ENCODE measurements at places on chromosomes 7 and 10.

DNA sequence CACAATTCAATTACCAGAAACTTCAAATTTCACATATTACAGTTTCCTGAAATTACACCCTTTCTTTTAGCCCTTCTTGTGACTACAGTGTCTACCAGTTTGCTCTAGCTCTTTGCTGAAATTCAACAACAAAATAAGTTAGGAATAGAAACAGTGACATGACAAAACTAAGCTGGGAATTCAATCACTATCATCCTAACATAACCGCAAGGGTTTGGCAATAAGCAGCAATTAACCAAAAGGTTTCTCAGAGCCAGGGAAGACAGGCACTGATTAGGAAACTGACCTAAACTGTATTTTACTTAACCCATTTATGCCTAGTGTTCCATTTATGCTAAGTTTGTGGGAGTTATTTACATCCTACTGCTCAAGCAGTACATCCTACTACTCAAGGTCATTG lies 31.3 kb downstream of the HIBADH start:
- no peak for DNase-seq

- no peak for DNase-seq
Measured at GRCh38 chr7:46032942-46033341, 111.9 kb upstream of the IGFBP3 start.

GRCh38 chr7:76262683-76263402 lies 39.6 kb upstream of the HSPB1 start:
- peak; percentile 68 for DNase-seq

DNA sequence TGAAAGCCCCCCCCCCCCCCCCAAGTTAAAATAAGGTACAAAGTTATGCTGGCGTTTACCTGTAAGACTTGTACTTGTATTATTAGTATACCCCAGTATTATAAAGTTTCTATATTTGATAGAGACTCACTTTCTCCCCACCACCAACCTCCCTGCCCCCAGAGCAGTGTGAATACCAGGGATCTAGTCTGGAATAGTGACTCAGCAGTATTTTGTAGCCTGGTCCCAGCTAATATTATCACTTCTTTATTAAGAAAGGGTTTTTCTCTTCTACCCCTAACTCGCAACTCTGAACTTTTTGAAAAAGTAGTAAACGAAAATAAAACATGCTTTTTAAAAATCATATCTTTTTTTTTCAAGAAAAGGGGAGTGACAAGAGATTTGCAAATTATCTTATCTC lies 26.7 kb downstream of the GLI3 start:
- DNase-seq: no peak

GRCh38 chr7:25802057-25802456 lies 349.9 kb upstream of the NFE2L3 start:
- DNase-seq: no peak

GRCh38 chr10:35192645-35193249 lies 66.1 kb downstream of the CREM start:
- no peak for DNase-seq

DNA sequence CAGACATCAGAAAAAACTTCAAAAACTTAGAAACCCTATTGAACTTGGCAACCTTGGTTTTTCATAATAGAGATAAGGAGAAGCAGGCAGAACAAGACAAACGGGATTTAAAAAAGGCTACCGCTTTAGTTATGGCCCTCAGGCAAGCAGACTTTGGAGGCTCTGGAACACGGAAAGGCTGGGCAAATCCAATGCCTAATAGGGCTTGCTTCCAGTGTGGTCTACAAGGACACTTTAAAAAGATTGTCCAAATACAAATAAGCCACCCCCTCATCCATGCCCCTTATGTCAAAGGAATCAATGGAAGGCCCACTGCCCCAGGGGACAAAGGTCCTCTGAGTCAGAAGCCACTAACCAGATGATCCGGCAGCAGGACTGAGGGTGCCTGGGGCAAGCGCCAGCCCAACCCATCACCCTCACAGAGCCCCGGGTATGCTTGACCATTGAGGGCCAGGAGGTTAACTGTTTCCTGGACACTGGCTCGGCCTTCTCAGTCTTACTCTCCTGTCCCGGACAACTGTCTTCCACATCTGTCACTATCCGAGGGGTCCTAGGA lies 115.3 kb downstream of the NRCAM start:
- no peak for DNase-seq

Measured in thyroid gland (tissue), 4 donors.